A673 (cell line): ENCODE measurements at places on chromosomes 1 and 21. TPM values are rescaled to one million over a fixed set of nuclear protein-coding genes. Genes with fewer than 3 reads are reported as not detected.

The SPATA17 gene
- total RNA-seq = 0.61 TPM in 1 of 2 replicates, not detected in the other

The PACC1 gene
- total RNA-seq = 14.5 and 15.6 TPM in 2 replicates

GRCh38 chr21:16775076-16775475, 737.8 kb upstream of the CXADR start:
- no peak for DNase-seq
- no peak overlapping the region for H3K4me3 ChIP-seq
- H3K4me1 ChIP-seq = no peaks in the 10 kb centered on the region
- no peaks in the 10 kb centered on the region for H3K27me3 ChIP-seq
- H3K36me3 ChIP-seq = no peaks in the 10 kb centered on the region
- H3K27ac ChIP-seq = no peak overlapping the region

- no peak overlapping the region for H3K27ac ChIP-seq
- H3K4me3 ChIP-seq = no peak overlapping the region
- no peak for DNase-seq
- peaks cover 70% of the 10 kb centered on the region for H3K27me3 ChIP-seq
- H3K4me1 ChIP-seq = no peaks in the 10 kb centered on the region
These were observed 9.8 kb downstream of the CACNA1E start for GRCh38 chr1:181493166-181493565.

DNA sequence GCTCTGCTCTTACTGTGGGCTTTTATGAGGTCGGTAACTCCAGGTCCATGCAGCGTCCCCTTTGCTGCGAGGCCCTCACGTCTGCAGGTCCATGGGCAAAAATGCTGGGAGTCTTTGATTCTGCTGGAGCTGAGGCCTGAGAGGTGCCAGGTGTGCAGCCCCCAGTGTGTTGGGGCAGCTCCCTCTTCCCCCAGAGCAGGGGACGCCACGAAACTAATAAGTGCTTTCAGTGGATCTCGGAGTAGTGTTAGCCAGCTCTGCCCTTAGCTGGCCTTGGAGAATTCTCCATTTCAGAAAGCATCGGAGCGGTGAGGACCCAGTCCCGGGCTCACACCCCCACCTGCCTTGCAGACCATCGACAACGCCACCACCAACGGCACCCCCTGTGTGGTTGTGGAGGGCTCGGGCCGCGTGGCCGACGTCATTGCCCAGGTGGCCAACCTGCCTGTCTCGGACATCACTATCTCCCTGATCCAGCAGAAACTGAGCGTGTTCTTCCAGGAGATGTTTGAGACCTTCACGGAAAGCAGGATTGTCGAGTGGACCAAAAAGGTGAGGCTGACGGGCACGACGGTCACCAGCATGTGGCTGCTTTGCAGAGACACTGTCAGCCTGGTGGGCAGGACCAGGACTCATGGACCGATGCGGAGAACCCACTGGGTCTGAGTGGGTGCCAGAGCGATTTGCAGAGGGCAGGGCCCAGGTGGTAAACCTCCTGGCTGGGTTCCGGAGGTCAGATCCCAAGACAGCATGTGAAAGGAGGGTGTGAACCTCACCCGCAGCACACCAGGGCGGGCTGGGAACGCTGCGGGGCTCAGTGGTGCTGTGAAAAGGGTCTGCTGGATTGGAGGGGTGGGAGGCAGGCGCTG, 25.5 kb downstream of the TRPM2 start:
- no peaks in the 10 kb centered on the region for H3K4me1 ChIP-seq
- DNase-seq = no peak
- H3K27me3 ChIP-seq = no peaks in the 10 kb centered on the region
